GM12878 (cell line): ENCODE measurements at places on chromosomes 12 and 14.

GRCh38 chr12:66191547-66192126, 2.6 kb downstream of the IRAK3 start:
- DNase-seq, result no peak

DNA sequence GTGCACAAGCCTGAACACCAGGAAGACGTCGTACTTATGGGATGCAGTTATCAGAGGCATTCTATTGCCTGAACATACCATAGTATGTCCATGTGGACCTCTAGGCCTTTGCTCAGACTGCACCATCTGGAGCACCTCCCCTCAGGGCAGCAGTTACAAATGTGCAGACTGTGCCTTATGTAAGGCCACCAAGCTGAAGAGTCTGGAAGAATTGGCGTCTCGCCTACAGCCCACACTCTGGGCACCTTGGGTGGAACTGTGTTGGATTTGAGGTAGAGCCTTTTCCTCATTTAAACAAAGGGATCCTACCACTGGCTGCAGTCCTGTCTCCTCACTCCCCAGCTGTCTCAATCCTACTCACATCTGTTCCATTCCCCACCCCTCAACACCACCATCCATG, 204.3 kb upstream of the FRMD6 start:
- DNase-seq, result no peak

- DNase-seq, result no peak
Measured at GRCh38 chr14:93245764-93246420, 38.8 kb downstream of the UBR7 start.

- DNase-seq, result peak; percentile 25
Measured at GRCh38 chr12:15546102-15546701, 223.9 kb downstream of the PTPRO start.

DNA sequence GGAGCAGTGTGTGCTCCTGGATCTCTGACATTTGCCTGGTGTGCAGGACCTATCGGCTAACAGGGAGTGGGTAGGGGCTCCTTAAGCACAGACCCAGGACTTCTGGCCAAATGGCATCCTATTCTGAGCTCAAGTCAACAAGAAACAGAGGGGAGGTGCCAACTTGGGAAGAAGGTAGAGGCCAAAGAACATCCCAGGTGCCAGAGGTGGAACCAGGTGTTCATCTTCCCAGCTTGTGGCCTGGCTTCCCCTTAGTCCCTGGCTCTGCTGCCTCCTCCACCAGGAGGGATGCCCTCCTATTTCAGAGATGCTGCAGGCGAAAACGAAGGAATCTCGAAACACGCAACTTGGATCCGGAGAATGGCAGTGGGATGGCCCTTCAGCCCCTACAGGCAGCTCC, 6.2 kb downstream of the SLC39A5 start:
- no peak for DNase-seq

- no peak for DNase-seq
Measured at GRCh38 chr12:46387670-46388069, 15.1 kb upstream of the SLC38A2 start.

DNA sequence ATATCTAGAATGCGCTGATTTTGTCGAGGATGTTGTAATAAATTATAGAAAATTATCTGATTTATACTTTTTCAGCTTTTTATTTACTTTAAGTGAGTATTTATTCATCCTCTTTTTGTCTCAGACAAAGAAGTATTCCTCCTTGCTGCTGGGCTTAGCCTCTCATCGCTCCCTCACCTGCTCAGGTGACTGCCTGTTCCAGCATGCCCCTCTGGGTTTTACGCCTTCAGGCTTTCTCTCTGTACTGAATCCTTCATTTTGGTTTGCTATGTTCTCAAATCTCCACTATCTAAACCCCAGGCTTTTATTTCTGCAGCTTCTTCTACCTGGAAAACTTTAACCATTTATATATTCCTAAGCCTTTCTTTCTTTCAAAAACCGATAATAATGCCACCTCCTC, 1650.9 kb upstream of the SEL1L start:
- no peak for DNase-seq

DNA sequence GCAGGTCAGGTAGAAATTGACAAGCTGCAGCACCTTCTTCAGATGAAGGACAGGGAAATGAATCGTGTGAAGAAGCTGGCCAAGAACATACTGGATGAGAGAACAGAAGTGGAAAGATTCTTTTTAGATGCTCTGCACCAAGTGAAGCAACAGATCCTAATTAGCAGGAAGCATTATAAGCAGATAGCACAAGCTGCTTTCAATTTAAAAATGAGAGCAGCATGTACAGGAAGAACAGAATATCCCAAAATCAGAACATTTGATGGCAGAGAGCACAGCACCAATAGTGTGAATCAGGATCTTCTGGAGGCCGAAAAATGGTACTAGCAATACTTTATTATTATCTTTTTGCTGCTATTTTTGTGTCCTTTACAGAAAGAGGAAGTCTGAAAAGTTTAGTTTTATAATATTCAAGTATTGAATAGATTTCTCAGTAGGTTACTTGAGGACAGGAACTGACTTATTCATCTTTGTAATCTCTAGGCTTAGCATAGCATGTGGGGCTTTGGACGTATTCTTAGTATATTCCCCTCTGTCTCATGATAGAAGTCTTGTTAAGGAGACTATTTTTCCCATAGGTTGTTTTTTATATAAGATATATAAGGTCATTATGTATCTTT, 30.8 kb downstream of the BBOF1 start:
- no peak for DNase-seq

DNA sequence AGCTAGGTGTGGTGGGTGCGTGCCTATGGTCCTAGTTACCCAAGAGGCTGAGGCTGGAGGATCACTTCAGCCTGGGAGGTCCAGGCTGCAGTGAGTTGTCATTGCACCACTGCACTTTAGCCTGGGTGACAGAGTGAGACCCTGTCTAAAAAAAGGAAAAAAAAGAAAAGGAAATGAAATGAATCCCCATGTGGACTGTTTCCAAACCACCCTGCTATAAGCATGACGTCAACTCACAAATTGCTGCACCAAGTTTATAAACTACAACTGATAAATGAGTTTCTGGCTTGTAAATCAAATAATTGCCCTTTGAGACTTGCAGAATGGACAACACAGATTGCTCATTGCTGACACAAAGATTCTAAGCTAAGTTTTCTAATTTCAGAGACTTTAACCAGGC, 51.0 kb upstream of the STK38L start:
- no peak for DNase-seq

DNA sequence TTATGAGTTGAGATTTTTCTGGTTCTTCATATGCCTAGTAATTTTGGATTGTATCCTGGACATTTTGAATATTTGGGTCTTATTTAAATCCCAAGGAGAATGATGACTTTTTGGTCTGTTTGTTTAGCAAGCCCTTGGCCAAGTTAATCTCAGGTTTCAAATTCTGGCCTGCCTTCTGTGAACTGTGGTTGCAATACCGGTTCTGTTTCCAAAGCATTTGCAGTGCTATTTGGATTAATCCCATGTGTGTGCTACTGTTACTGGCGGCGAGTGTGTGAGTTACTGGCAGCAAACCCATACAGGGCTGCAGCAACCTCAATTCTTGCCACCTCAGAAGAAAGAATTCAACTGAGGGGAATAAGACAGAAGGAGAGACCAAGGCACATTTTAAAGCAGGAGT, 51.1 kb downstream of the TMEM260 start:
- no peak for DNase-seq

DNA sequence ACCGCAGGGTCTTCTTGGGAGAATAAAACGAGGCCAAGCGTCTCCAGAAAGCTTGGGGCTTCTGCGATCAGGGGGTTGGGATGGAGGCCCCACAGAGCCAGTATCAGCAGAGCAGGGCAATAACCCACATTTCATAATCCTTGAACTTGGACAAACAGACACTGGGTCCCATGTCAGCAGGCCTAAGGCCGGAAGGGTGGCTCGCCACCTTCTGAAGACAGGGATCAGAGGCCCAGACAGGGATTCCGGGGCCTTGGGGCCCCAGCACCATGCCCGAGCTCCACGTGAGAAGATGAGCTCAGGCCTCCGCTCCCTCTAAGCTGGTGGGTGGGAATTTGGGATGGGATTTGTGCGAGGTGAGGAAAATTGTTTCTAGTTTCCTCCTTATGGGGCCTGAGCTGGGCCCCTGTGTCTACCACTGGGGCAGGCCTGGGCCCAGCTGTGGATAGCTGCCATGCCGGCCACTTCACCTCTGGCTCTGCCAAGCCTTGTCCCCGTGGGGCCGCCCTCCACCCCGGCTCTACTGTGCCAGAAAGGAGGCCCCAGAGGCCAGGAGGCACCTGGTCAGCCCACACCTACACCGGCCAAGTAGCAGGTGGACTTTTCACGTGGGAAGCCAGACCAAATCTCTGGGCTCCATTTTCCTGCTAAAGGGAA, 67.2 kb upstream of the DLK1 start:
- no peak for DNase-seq

DNA sequence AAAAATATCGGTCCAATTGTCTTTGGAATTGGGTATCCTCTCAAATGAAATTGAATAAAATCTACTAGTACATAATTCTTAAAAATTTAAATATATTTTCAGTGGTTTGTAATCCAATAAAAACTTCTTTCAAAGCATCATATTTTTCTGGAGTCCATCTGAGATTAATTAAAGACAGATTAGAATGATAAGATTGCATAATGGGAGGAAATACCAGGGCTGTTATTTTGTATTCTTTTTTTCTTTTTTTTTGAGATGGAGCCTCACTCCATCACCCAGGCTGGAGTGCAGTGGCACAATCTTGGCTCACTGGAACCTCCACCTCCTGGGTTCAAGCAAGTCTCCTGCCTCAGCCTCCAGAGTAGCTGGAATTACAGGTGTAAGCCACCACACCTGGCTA, 103.8 kb downstream of the TMTC3 start:
- no peak for DNase-seq

DNA sequence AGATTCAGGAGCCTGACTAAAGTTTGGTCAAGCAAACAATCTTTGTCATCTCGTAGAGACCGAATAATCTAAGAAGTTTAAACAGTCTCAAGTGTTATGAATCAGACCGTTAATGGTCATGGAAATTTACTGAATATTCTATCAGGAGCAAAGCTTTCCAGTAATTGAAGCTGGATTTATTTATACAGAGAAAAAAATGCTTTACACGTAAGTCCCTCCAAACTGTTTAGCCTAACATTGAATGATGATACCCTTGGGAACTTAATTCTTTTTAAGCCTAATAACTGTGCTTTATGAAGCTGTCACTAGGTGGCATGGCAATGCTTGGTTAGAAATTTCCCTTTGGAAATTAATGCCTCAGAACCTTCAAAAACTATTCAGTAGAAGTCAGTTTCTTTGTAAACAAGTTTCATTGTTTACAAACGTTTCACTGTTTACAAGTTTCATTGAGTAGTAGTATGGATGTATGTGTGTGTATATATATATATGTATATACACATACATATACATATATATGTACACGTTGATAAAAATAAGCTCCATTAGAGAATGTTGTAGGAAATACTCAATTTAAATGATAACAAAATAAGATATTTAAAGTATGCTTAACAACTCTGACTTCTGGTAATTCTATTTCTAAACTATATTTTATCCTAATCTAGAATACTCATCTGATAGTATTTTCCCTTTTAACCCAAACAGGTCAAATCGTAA, 32.1 kb downstream of the DEPDC4 start:
- peak; percentile 1 for DNase-seq

GRCh38 chr14:99199846-99200653, 71.9 kb downstream of the BCL11B start:
- no peak for DNase-seq
